Activated naive CD8-positive, alpha-beta T cell treated with anti-CD3 and anti-CD28 coated beads for 36 hours (primary cell): ENCODE measurements at places on chromosomes 13 and 19. TPM values are rescaled to one million over a fixed set of nuclear protein-coding genes. Genes with fewer than 3 reads are reported as not detected.
A peak's percentile ranks its signal among the peaks of the same experiment; 100 is the strongest.

The ZNF726 gene
- total RNA-seq: 16.8 TPM

The APOC1 gene
- 1.5 TPM for total RNA-seq

GRCh38 chr13:51004111-51004865, 94.7 kb downstream of the RNASEH2B start:
- H3K27ac ChIP-seq: no peak overlapping the region
- H3K27me3 ChIP-seq: peaks cover 6% of the 10 kb centered on the region
- no peaks in the 10 kb centered on the region for H3K36me3 ChIP-seq
- H3K4me1 ChIP-seq: no peaks in the 10 kb centered on the region
- H3K4me3 ChIP-seq: no peak overlapping the region

DNA sequence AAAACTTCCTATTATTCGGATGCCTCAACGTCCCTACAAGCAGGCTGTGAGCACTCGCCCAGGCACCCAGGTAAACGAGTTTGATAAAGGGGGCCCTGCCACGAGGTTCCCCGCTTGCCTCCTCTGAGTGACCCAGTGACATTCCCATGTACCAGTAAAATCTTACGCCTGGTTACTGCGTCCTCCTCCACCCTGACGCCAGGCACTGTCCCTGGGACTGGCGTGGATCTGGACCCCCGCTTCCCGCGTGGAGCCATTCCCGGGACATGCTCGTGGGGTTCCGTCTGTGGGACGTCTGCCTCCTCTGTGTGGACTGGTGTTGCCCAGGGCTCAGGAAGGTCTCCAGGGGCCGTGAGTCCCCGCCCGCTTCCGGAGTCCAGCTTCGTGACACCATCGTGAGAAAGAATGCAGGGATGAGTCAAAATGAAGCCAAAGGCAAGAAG, 407 bp upstream of the ZNF550 start:
- peaks cover 29% of the 10 kb centered on the region for H3K4me1 ChIP-seq
- peak overlapping the region; percentile 92 for H3K27ac ChIP-seq
- peak; percentile 5 for DNase-seq
- H3K4me3 ChIP-seq: peak overlapping the region; percentile 94

DNA sequence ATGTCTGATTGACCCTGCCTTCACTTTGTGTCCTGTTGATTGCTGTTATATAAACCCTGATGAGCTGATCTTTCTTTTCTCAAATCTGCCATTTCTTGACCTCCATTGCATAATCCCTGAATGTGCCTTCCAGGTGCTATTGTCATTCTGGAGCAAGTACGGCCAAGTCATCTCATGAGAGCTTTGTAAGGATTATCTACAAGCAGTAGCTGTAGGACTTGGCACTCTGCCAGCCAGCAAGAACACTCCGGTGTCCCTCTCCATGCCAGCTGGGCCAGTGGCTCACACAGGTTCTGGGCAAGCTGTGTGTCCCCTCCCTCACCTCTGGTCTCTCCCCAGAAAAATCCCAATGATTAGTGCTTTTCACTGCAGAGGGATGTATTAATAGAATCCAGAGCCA, 348.1 kb downstream of the FOXO1 start:
- no peak overlapping the region for H3K27ac ChIP-seq
- H3K27me3 ChIP-seq: no peaks in the 10 kb centered on the region
- H3K4me3 ChIP-seq: no peak overlapping the region
- H3K4me1 ChIP-seq: peaks cover 52% of the 10 kb centered on the region

The SLC25A42 gene
- total RNA-seq: 10.3 TPM

DNA sequence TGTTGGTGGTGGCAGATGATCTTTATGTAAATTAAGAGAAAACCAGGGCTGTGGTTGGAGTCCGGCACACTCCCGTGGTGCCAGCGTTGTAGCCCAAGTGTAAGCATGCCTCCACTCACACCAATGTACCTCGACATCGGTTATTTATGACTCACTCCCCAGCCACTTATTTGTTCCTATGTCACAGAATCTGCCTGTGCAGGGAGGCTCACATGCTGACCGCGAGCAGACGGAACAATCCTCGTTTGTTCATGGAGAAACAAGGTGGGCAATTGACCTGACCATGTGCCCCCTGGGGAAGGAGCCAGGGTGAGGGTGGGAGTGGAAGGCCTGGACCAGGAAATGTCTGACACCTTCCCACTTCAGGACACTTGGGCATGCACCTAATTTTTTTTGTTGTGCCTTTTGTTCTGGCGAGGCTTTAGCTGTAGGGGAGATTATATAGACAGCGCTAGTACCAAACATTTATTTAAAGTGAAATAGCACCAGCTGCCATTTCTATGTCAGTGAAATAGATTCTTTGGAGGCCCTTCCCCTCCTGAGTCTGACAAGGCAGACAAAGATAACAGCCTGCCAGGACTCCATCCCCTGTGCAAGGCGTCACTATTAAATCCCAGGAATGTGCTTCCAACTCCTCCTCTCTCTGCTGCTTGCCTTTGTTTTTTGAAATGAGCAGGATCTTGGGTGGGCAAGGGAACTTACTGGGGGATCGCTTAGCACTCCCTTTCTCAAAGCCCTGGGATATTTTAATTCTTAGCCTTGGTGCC, 394.2 kb downstream of the FGF9 start:
- peak overlapping the region; percentile 32 for H3K4me3 ChIP-seq
- H3K36me3 ChIP-seq: peaks cover 45% of the 10 kb centered on the region
- peaks cover 64% of the 10 kb centered on the region for H3K4me1 ChIP-seq

The NMRK2 gene
- total RNA-seq: not detected

The CYP4F2 gene
- not detected for total RNA-seq

DNA sequence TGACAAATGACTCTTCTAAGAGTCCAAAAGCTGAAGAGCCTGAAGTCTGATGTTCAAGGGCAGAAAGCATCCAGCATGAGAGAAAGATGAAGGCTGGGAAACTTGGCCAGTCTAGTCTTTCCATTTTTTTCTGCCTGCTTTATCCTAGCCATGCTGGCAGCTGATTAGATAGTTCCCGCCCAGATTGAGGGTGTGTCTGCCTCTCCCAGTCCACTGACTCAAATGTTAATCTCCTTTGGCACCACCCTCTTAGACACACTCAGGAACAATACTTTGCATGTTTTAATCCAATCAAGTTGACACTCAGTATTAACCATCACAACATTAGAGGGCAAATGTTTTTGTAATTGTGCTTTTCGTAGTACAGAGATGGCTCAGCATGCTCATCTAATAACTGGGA, 267.5 kb upstream of the KLHL1 start:
- H3K36me3 ChIP-seq: no peaks in the 10 kb centered on the region
- no peak overlapping the region for H3K27ac ChIP-seq
- H3K4me1 ChIP-seq: no peaks in the 10 kb centered on the region
- DNase-seq: no peak
- H3K27me3 ChIP-seq: no peaks in the 10 kb centered on the region

The PROZ gene
- total RNA-seq: 0.14 TPM

The MYO16 gene
- not detected for total RNA-seq

The OR7C1 gene
- not detected for total RNA-seq

- DNase-seq: no peak
- no peak overlapping the region for H3K4me3 ChIP-seq
- H3K4me1 ChIP-seq: peaks cover 37% of the 10 kb centered on the region
Measured at GRCh38 chr13:98467263-98467985, 109.5 kb downstream of the STK24 start.

DNA sequence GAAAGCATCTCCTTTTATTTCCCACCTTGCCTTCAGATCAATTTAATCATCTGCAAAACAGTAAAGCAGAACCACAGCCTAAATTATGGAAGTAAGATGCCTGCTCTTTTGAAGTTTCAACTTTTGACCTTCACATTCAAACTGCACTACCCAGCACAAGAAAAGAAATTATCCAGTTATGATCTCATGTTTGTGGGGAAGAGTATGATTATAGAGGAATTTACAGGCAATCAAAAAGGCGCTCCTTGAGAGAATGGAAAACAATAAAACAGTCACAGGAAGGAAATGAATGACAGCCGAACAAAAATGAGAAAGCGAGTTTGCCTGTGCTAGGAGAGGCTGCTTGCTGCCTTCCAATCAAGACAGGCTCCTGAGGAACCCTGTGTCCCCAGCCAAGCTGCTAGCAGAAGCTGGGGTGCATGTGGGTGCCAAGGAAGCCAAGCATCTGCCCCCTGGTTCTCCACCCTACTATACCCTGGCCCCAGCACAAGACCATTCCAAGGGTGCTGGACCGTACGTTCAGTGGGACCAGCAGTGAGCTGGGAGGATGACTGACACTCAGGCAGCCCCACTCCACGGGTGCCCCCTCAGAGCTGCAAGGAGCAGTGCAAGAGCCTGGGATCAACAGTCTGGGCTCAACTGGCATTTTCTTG, 47.8 kb downstream of the PEPD start:
- no peaks in the 10 kb centered on the region for H3K27me3 ChIP-seq
- H3K36me3 ChIP-seq: peaks cover 19% of the 10 kb centered on the region
- no peaks in the 10 kb centered on the region for H3K4me1 ChIP-seq
- H3K4me3 ChIP-seq: no peak overlapping the region
- no peak overlapping the region for H3K27ac ChIP-seq
- no peak for DNase-seq

GRCh38 chr13:21719463-21719862, 48.6 kb downstream of the FGF9 start:
- no peak overlapping the region for H3K4me3 ChIP-seq
- H3K4me1 ChIP-seq: no peaks in the 10 kb centered on the region
- no peaks in the 10 kb centered on the region for H3K36me3 ChIP-seq
- DNase-seq: no peak
- H3K27ac ChIP-seq: no peak overlapping the region

DNA sequence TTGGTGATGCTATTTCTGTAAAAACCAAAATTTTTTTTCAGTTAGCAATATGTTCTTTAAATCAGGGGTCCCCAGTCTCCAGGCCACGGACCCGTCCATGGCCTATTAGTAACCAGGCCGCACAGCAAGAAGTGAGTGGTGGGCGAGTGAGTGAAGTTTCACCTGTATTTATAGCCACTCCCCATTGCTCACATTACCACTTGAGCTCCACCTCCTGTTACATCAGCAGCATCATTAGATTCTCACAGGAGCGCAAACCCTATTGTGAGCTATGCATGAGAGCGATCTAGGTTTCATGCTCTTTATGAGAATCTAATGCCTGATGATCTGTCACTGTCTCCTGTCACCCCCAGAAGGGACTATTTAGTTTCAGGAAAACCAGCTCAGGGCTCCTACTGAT, 58.9 kb upstream of the SLC7A1 start:
- peaks cover 6% of the 10 kb centered on the region for H3K36me3 ChIP-seq
- no peak for DNase-seq
- no peaks in the 10 kb centered on the region for H3K27me3 ChIP-seq
- H3K4me1 ChIP-seq: no peaks in the 10 kb centered on the region
- no peak overlapping the region for H3K27ac ChIP-seq

DNA sequence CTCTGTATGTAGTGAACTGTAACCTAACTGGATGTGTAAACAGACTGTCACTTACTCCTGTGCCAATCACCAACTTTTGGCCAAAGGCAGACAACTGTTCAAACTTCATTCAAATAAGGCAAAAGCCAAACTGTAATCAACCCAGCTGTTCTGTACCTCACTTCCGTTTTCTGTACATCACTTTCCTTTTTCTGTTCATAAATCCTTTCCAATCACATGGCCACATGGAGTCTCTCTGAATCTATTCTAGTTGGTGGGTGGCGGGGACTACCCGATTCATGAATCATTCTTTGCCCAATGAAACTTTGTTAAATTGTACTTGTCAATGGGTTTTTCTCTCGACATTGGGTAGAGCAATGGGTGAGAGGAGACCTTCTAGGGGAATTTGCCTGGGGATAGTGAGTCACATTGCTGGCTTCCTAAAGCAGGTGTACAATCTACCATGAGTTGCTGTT, 178.3 kb upstream of the RFC3 start:
- H3K36me3 ChIP-seq: peaks cover 1% of the 10 kb centered on the region
- H3K27ac ChIP-seq: peak overlapping the region; percentile 76
- peak; percentile 22 for DNase-seq
- H3K4me3 ChIP-seq: no peak overlapping the region

DNA sequence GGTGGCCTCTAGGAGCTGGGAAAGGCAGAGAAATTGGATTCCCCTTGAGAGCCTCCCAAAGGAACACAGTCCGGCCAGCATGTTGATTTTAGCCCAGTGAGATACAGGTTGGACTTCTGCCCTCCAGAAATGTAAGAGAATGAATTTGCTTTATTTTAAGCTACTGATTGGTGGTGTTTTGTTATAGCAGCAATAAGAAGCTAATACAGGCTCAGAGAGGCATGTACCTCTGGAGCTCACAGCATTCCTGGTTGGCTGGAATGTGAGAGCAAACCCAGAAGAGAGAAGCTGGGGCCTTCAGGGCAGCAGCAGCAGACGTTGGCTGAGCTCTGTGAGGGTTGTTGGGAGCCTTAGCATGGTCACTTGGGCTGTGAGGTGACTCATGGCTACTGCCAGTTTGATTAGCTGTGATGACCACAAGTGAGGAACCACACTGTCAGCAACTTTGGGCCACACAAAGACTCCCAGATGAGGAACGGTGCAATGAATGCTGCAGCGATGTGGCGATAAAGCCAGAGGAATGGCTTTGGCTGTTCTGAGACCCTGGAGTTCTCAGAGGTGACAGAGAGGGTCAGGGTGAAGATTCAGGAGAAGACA, 80.1 kb downstream of the CYSLTR2 start:
- H3K4me3 ChIP-seq: no peak overlapping the region
- no peak overlapping the region for H3K27ac ChIP-seq
- no peak for DNase-seq
- peaks cover 7% of the 10 kb centered on the region for H3K4me1 ChIP-seq

- peaks cover 55% of the 10 kb centered on the region for H3K27me3 ChIP-seq
- peaks cover 13% of the 10 kb centered on the region for H3K4me1 ChIP-seq
- no peaks in the 10 kb centered on the region for H3K36me3 ChIP-seq
- no peak overlapping the region for H3K4me3 ChIP-seq
Measured at GRCh38 chr13:73055813-73056564, 2.8 kb upstream of the KLF5 start.

The IFNL4 gene
- 0.14 TPM for total RNA-seq

DNA sequence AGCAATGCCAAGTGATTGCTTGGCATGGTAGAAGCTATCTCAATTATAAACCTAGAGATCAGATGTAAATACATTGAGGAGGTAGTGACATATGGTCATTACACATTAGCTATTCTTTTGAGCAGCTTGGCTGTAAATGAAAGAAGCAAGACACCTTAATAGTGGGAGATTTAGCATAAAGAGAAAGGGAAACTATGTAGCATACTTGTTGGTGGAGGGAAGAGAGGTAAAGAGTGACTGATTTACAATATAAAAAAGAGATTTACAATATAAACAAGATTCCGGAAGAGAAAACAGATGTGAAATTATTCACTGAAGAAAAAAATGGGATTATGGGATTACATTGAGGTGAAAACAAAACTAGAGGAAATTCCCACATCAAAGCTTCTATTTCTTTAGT, 2009.6 kb downstream of the OLFM4 start:
- no peak overlapping the region for H3K27ac ChIP-seq
- no peak for DNase-seq
- H3K27me3 ChIP-seq: no peaks in the 10 kb centered on the region
- H3K4me1 ChIP-seq: no peaks in the 10 kb centered on the region
- no peaks in the 10 kb centered on the region for H3K36me3 ChIP-seq
- no peak overlapping the region for H3K4me3 ChIP-seq

DNA sequence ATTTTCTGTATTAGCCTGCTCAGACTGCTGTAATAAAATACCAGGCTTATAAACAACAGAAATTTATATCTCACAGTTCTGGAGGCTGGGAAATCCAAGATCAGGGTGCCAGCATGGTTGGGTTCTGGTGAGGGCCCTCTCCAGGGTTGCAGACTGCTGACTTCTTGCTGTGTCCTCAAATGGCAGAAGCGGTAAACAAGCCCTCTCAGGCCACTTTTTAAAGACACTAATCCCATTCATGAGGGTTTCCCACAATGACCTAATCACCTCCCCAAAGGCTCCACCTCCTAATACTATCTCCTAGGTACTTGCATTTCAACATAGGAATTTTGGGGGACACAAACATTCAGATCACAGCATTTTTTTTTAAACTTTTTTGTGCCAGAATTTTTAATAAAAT, 159.3 kb downstream of the PDS5B start:
- no peak for DNase-seq
- peaks cover 1% of the 10 kb centered on the region for H3K4me1 ChIP-seq
- H3K27ac ChIP-seq: no peak overlapping the region
- no peak overlapping the region for H3K4me3 ChIP-seq
- H3K36me3 ChIP-seq: peaks cover 19% of the 10 kb centered on the region

GRCh38 chr13:77328819-77329132, 1.9 kb upstream of the MYCBP2 start:
- no peaks in the 10 kb centered on the region for H3K27me3 ChIP-seq
- peak overlapping the region; percentile 92 for H3K27ac ChIP-seq
